Nephron progenitor cell (in vitro differentiated cells): ENCODE measurements at places on chromosomes 3 and 15.

GRCh38 chr3:188546835-188547670 is 393.1 kb downstream of the LPP start:
- H3K27ac ChIP-seq: no peak overlapping the region
- peaks cover 5% of the 10 kb centered on the region for H3K36me3 ChIP-seq
- H3K4me1 ChIP-seq: peaks cover 15% of the 10 kb centered on the region

GRCh38 chr3:73461547-73461946 is 163.2 kb downstream of the PDZRN3 start:
- no peaks in the 10 kb centered on the region for H3K27me3 ChIP-seq
- H3K4me3 ChIP-seq: no peak overlapping the region
- H3K27ac ChIP-seq: no peak overlapping the region
- peaks cover 18% of the 10 kb centered on the region for H3K36me3 ChIP-seq
- H3K4me1 ChIP-seq: peaks cover 12% of the 10 kb centered on the region

DNA sequence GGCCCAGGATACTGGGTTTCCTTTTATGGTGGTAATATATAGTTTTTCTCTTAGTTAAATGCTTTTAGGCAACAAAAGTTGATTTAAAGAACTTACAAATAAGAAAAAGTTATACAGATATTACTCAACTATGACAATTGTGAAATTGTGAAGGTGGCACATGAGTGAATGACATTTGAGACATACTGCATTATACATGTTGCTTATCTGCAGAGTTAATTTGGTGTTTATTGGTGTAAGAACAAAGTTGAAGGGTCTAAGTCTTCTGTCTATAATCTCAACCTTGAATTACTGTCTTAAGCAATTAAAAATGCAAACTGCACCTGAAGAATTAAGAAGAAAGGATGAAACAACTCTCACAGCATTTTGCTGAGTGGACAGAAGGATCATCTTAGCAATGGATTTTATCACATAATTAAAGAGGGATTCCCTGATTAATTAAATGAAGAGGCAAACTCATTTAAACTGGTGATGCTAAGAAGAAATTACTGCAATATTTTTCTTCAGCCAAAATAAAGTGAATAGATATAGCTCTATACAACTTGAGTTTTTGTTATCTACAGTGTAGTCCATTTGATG is 298.9 kb upstream of the TGFBR2 start:
- DNase-seq: no peak
- H3K36me3 ChIP-seq: peaks cover 4% of the 10 kb centered on the region
- H3K27ac ChIP-seq: no peak overlapping the region
- no peak overlapping the region for H3K4me3 ChIP-seq
- H3K27me3 ChIP-seq: peaks cover 4% of the 10 kb centered on the region

GRCh38 chr15:27696530-27696929 is 402.6 kb downstream of the OCA2 start:
- peaks cover 9% of the 10 kb centered on the region for H3K4me1 ChIP-seq
- H3K27me3 ChIP-seq: no peaks in the 10 kb centered on the region
- H3K27ac ChIP-seq: no peak overlapping the region
- DNase-seq: no peak

- no peak overlapping the region for H3K27ac ChIP-seq
- H3K27me3 ChIP-seq: peaks cover 28% of the 10 kb centered on the region
- no peaks in the 10 kb centered on the region for H3K4me1 ChIP-seq
- H3K4me3 ChIP-seq: no peak overlapping the region
- no peak for DNase-seq
- no peaks in the 10 kb centered on the region for H3K36me3 ChIP-seq
Observed at GRCh38 chr3:134693804-134694203, 43.0 kb upstream of the KY start.

DNA sequence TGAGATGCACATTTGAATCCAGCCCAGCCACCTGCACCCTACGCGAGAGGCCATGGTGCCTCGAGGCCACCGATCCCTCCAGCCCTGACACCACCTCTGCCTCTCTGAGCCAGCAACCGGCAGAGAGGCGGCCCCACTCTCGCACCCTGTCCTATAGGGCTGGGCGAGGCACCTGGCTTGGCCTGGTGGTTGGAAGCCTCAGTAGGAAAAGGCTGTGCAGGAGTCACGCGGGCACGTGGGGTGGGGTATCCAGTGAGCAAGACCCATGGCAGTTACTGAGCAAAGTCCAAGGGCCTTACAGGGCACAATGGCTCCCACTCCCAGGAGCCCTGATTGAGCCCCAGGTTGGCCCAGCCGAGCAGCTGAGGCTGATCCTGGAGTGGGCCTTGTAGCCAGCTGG is 12.4 kb upstream of the DUSP7 start:
- peaks cover 14% of the 10 kb centered on the region for H3K27me3 ChIP-seq
- H3K36me3 ChIP-seq: no peaks in the 10 kb centered on the region
- H3K4me1 ChIP-seq: peaks cover 59% of the 10 kb centered on the region
- H3K27ac ChIP-seq: peak overlapping the region; percentile 88

- peaks cover 7% of the 10 kb centered on the region for H3K27me3 ChIP-seq
- peak; percentile 23 for DNase-seq
- H3K4me3 ChIP-seq: no peak overlapping the region
- peaks cover 5% of the 10 kb centered on the region for H3K4me1 ChIP-seq
- H3K36me3 ChIP-seq: no peaks in the 10 kb centered on the region
Observed at GRCh38 chr3:86969500-86970189, 21.3 kb downstream of the VGLL3 start.

DNA sequence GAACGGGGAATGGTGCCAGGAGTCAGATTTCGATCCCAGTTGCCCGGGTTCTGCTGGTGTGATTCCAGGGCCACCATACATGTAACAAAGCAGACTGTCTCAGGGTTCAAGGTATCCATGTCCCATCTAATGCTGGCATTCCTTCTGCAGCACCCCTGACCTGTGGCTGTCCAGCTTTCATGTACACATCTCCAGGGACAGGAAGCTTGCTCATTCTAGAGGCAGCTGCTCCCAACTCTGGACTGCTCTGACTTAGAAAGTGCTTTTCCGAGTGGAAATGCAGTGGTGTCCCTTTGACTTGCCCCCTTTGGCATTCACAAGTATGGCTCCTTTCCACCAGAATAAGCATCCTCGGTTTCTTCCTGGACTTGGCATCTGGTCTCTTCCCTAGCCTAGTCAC is 30.9 kb downstream of the PML start:
- no peak for DNase-seq
- H3K27me3 ChIP-seq: no peaks in the 10 kb centered on the region
- H3K36me3 ChIP-seq: peaks cover 32% of the 10 kb centered on the region
- no peak overlapping the region for H3K27ac ChIP-seq
- H3K4me1 ChIP-seq: no peaks in the 10 kb centered on the region
